ENCODE measurements at places on chromosomes 4 and X. TPM values are rescaled to one million over a fixed set of nuclear protein-coding genes. Genes with fewer than 3 reads are reported as not detected.

- no peak within 1 kb of the TSS for H3K4me3 ChIP-seq
- DNase-seq: peak; percentile 8
- H3K4me1 ChIP-seq: no peaks in the 10 kb centered on the region
- H3K36me3 ChIP-seq: no peaks in the 10 kb centered on the region
- H3K27me3 ChIP-seq: no peaks in the 10 kb centered on the region
- no peak within 1 kb of the TSS for H3K27ac ChIP-seq
Measured at GRCh38 chr4:15963001-15963451, at the start of gene FGFBP2. FGFBP2 (minus strand) TSS chr4:15963175; CDS start chr4:15963129, 46 bp downstream.

GRCh38 chr4:139779691-139780090, 114.1 kb downstream of the MGST2 start:
- peaks cover 30% of the 10 kb centered on the region for H3K27me3 ChIP-seq
- no peaks in the 10 kb centered on the region for H3K4me1 ChIP-seq
- no peak overlapping the region for H3K4me3 ChIP-seq
- no peak for DNase-seq
- H3K36me3 ChIP-seq: no peaks in the 10 kb centered on the region

DNA sequence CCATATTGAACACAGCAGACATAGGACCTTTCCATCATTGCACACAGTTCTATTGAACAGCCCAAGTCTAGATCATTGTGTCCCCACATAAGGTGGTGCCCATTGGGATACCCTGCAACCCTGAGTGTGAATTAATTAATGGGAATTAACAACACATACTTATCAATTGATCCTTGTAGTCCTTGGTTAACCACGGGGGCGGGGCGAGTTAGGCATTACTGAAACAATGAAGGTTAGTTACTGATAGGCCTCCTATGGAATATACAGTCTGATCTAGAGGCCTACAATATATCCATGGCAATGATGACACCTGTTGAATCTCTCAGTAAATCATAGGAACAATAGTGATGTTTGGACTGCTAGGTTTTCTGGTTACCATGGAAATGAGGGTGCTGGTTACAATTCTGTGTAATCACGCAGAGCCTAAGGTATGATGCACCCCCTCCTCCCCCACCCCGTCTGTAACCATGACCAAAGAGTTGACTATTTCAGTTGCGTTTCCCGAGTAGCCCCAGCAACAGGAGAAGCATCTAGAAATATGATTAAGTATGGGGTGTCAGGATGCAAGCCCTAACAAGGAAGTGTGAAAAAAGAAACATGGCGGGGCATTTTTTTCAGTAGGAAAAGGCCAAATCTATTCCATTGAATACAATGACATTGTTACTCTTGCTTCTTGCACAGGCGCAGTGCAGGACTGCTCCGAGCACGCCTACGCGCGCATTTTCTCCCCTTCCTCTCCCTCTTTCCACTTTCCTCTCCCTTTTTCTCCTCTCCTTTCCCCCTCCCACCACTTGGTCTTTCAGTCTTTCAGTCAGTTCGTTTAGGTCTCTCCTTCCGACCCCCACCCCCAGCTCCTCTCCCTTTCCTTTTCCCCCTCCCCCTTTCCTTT, 677 bp upstream of the NONO start:
- H3K4me1 ChIP-seq: peaks cover 3% of the 10 kb centered on the region
- peaks cover 26% of the 10 kb centered on the region for H3K36me3 ChIP-seq
- H3K4me3 ChIP-seq: peak overlapping the region; percentile 80
- H3K27ac ChIP-seq: peak overlapping the region; percentile 98
- H3K27me3 ChIP-seq: no peaks in the 10 kb centered on the region
- DNase-seq: no peak

- H3K27ac ChIP-seq: no peak overlapping the region
- H3K27me3 ChIP-seq: peaks cover 2% of the 10 kb centered on the region
Measured at GRCh38 chr4:88327665-88328064, 43.3 kb upstream of the PPM1K start.

DNA sequence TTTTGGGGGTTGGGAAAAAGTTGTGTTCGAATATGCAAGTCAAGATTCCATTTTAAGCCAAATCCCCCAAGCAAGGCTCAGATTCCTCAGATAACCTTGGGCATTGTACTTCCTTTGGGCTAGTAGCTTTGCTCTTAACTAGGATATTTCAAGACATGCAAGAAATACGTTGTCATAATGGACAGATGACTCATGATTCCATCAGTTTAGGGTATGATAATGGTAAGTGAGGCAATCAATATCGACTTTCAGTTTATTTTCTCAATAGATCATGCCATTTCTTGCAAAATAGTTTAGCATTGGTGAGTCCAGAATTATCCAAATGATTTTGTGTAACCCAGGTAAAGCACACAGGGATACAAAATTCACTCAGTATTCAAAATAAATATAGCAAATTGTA, 25.4 kb downstream of the CFAP299 start:
- H3K36me3 ChIP-seq: no peaks in the 10 kb centered on the region
- H3K27me3 ChIP-seq: no peaks in the 10 kb centered on the region
- H3K4me3 ChIP-seq: no peak overlapping the region
- no peaks in the 10 kb centered on the region for H3K4me1 ChIP-seq

DNA sequence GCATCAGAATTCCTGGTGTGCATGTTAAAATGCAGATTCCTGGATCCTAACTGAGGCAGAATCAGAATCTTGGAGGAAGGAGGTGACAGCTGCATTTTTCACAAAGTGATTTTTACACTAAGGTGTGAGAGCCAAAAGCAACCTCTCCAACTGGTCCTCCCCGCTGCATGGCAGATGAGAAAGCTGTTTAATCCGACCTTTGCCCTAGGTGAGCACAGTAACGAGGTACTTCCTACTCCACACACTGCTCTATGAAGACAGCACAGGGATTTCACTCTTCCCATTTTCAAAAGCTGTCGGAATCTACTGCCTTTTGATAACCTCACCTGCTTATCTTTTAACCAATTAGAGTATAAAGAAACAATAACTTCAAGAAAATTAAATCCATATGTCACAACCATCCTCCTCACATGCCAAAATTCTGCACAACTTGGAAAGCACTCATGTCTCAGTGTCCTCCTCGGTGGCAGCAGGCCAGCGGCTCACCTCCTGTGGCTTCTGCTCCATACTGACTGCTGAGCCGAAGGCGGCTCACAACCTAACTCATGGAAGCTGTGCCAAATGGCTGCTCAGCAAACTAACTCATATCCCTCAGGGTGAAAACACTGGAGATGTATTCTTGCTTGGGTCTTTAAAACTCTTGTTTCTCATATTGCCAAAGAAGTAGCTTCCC, 3.6 kb downstream of the CASP6 start:
- no peaks in the 10 kb centered on the region for H3K27me3 ChIP-seq
- H3K27ac ChIP-seq: no peak overlapping the region
- DNase-seq: no peak
- H3K4me1 ChIP-seq: peaks cover 24% of the 10 kb centered on the region
- peaks cover 34% of the 10 kb centered on the region for H3K36me3 ChIP-seq

GRCh38 chr4:140705625-140706275, 50.4 kb downstream of the TBC1D9 start:
- DNase-seq: no peak
- H3K27me3 ChIP-seq: no peaks in the 10 kb centered on the region
- H3K36me3 ChIP-seq: no peaks in the 10 kb centered on the region
- no peaks in the 10 kb centered on the region for H3K4me1 ChIP-seq
- H3K4me3 ChIP-seq: no peak overlapping the region

GRCh38 chr4:39657465-39657864, 18.8 kb upstream of the SMIM14 start:
- H3K4me3 ChIP-seq: no peak overlapping the region
- H3K36me3 ChIP-seq: no peaks in the 10 kb centered on the region
- H3K27ac ChIP-seq: no peak overlapping the region
- DNase-seq: no peak
- H3K27me3 ChIP-seq: no peaks in the 10 kb centered on the region
- H3K4me1 ChIP-seq: no peaks in the 10 kb centered on the region

DNA sequence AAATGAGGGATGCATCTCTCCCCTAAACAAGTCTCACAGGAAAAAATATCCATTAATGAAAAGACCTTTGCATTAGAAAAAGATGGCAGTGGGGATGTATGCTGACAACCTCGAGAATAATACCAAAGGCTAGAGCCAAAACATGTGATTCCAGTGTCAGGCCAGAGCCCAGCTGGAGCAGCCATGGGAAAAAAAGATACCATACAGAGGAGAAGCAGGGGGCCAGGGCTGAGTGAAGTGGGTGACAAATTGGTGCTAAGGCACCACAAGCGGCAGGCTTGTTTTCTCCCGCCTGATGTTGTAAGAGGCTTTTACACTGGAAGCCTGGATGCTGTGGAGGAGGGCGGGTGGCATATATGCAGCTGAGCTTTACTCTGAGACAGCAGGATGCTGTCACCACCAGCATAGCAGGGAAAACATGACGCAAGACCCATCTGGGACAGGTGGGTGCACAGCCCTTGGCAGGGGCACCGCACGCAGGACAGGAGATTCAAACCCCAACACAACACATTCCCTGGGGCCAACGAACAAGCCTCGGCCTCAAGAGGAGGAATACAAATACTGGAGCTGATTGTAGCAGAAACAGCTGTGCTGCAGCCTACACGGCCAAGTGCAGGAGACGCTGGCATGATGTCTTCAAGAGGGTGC, 91.9 kb downstream of the TSPAN5 start:
- no peaks in the 10 kb centered on the region for H3K27me3 ChIP-seq
- H3K27ac ChIP-seq: no peak overlapping the region
- H3K4me3 ChIP-seq: no peak overlapping the region
- DNase-seq: no peak
- no peaks in the 10 kb centered on the region for H3K4me1 ChIP-seq
- no peaks in the 10 kb centered on the region for H3K36me3 ChIP-seq

GRCh38 chrX:10350221-10350620, 193.4 kb downstream of the CLCN4 start:
- DNase-seq: no peak
- H3K27ac ChIP-seq: no peak overlapping the region
- H3K4me1 ChIP-seq: no peaks in the 10 kb centered on the region
- no peaks in the 10 kb centered on the region for H3K27me3 ChIP-seq

DNA sequence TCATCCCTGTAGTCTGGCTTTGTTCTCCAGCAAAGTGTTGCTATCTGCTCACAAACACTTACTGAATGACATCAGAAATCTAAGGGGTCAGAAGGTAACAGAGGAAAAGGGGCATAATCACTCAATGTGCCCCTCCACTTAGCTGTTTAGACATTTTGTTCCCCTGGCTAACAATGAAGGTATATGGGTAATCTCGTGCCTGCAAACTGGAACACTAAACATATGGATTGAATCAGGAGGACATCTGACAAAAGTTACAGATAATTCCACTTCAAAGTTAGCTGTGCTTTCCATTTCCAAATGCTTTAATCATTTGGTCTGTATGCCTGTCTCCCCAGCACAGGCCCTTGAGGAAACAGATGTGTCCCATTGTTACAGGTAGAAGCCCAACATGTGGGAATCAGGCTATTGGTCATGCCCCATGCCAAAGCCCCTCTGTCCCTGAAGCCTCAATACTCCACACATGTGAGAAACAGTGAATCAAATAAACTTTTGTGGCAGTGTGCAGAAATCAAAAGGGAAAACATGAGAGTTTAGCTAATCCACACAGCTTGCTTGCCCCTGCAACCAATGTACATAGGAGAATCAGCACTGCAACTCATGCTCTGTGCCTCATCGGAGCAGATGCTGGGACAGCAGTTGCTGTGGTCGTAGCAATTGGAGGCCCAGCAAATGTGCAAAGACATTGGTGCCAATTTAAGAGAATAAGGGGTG, 111.7 kb downstream of the RNF150 start:
- no peak for DNase-seq
- H3K36me3 ChIP-seq: no peaks in the 10 kb centered on the region
- no peak overlapping the region for H3K27ac ChIP-seq
- no peaks in the 10 kb centered on the region for H3K4me1 ChIP-seq
- H3K27me3 ChIP-seq: no peaks in the 10 kb centered on the region

GRCh38 chrX:53481816-53482465, 47.8 kb upstream of the HSD17B10 start:
- no peaks in the 10 kb centered on the region for H3K27me3 ChIP-seq
- H3K36me3 ChIP-seq: no peaks in the 10 kb centered on the region
- peak; percentile 22 for DNase-seq
- no peak overlapping the region for H3K27ac ChIP-seq

GRCh38 chr4:55979562-55979961, 30.8 kb downstream of the CEP135 start:
- H3K36me3 ChIP-seq: peaks cover 25% of the 10 kb centered on the region
- no peak overlapping the region for H3K4me3 ChIP-seq
- no peak for DNase-seq
- H3K4me1 ChIP-seq: no peaks in the 10 kb centered on the region
- H3K27ac ChIP-seq: no peak overlapping the region
- H3K27me3 ChIP-seq: no peaks in the 10 kb centered on the region

DNA sequence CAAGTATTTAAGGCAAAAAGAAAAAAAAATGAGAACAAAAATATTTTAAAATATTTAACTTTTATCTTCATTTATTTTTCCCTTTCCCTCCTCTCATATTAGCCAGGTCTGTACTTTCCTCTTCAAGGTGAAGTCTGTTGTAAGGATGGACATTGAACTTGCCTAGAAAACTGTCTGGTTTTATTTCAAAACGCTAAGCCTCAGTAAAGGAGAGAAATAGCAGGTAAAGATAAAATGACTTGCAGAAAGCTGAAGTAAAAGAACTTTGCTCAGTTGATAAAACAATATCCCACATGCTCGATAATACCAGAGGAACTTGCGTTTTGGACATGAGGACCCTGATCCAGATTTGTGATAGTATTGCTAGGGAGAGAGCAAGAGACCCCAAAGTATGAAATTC, 28.6 kb upstream of the METAP1 start:
- H3K27me3 ChIP-seq: no peaks in the 10 kb centered on the region
- H3K36me3 ChIP-seq: no peaks in the 10 kb centered on the region
- no peak overlapping the region for H3K27ac ChIP-seq
- peaks cover 9% of the 10 kb centered on the region for H3K4me1 ChIP-seq
- DNase-seq: no peak

GRCh38 chrX:40247848-40248622, 150.3 kb upstream of the BCOR start:
- peaks cover 3% of the 10 kb centered on the region for H3K4me1 ChIP-seq
- no peaks in the 10 kb centered on the region for H3K27me3 ChIP-seq
- no peak overlapping the region for H3K4me3 ChIP-seq
- no peak overlapping the region for H3K27ac ChIP-seq
- no peaks in the 10 kb centered on the region for H3K36me3 ChIP-seq

GRCh38 chr4:148151806-148152205, 290.4 kb downstream of the NR3C2 start:
- no peak overlapping the region for H3K4me3 ChIP-seq
- H3K27me3 ChIP-seq: no peaks in the 10 kb centered on the region
- no peak for DNase-seq

Gene FAM9C
- total RNA-seq: not detected

Gene SLC26A1
- 3.1 TPM for total RNA-seq

Gene AREG
- total RNA-seq: 5.6 TPM

Gene CUL4B
- total RNA-seq: 40.9 TPM

Gene RHOXF1
- total RNA-seq: not detected

Gene HOPX
- 0.24 TPM for total RNA-seq

Gene TMEM150C
- total RNA-seq: 0.07 TPM

Gene KLKB1
- not detected for total RNA-seq

Gene SH3D19
- total RNA-seq: 0.47 TPM

Gene ZNF157
- total RNA-seq: not detected

Gene HSFX1
- total RNA-seq: not detected
